ENCODE measurements at places on chromosomes 12 and 14.
A peak's percentile ranks its signal among the peaks of the same experiment; 100 is the strongest.

- no peak overlapping the region for H3K4me3 ChIP-seq
- no peak overlapping the region for H3K27ac ChIP-seq
- no peaks in the 10 kb centered on the region for H3K4me1 ChIP-seq
These were observed 37.8 kb upstream of the PLBD1 start for GRCh38 chr12:14605401-14605989.

DNA sequence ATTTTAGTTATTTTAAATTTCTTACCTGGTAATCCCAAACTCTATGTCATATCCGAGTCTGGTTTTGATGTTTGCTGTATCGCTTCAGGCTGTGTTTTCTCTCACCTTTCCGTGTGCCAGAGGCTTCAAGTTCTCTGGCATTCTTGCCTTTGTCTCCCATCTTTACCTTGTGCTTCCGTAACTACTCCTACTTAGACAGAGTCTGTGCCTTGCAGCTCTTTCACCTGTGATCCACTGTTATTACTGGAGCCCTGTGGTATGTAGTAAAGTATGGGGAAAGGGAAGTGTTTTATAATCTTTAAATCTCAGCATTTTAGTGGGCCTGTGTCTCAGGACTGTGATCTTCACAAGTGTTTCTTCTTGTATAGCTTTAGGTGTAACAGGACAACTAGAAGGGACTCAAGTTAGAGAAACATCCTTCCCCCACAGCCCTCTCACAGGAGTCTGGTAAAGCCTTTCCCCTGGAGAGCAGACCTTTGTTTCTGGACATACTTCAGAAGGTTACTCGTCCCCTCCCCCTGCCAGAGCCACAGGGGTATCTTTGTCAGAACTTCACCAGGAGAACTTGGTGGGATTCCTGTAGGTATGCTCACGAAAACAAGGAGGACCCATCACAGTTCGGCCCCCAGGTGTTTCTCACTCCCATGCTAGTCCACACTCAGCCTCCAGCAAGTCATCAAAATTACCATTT, 11.1 kb downstream of the IFNG start:
- H3K27me3 ChIP-seq, result no peaks in the 10 kb centered on the region
- H3K4me1 ChIP-seq, result no peaks in the 10 kb centered on the region
- no peak for DNase-seq
- H3K27ac ChIP-seq, result no peak overlapping the region
- H3K36me3 ChIP-seq, result no peaks in the 10 kb centered on the region
- no peak overlapping the region for H3K4me3 ChIP-seq

GRCh38 chr12:108584456-108585065, 13.3 kb downstream of the TMEM119 start:
- H3K4me1 ChIP-seq, result no peaks in the 10 kb centered on the region
- no peak overlapping the region for H3K4me3 ChIP-seq
- H3K27ac ChIP-seq, result no peak overlapping the region
- DNase-seq, result no peak

- peaks cover 21% of the 10 kb centered on the region for H3K4me1 ChIP-seq
- H3K27me3 ChIP-seq, result no peaks in the 10 kb centered on the region
- no peak for DNase-seq
- H3K36me3 ChIP-seq, result no peaks in the 10 kb centered on the region
- no peak overlapping the region for H3K27ac ChIP-seq
- H3K4me3 ChIP-seq, result no peak overlapping the region
These were observed 21.3 kb upstream of the POC1B start for GRCh38 chr12:89547101-89547500.

GRCh38 chr14:74333909-74334308, 14.4 kb upstream of the VRTN start:
- no peak overlapping the region for H3K27ac ChIP-seq
- H3K4me3 ChIP-seq, result no peak overlapping the region
- DNase-seq, result no peak
- H3K27me3 ChIP-seq, result no peaks in the 10 kb centered on the region
- H3K36me3 ChIP-seq, result no peaks in the 10 kb centered on the region
- H3K4me1 ChIP-seq, result no peaks in the 10 kb centered on the region

- no peaks in the 10 kb centered on the region for H3K4me1 ChIP-seq
- H3K27me3 ChIP-seq, result no peaks in the 10 kb centered on the region
- H3K36me3 ChIP-seq, result no peaks in the 10 kb centered on the region
- no peak for DNase-seq
These were observed 32.9 kb downstream of the NIN start for GRCh38 chr14:50798048-50798421.

GRCh38 chr14:103716899-103717411, 1.3 kb downstream of the ZFYVE21 start:
- H3K27ac ChIP-seq, result no peak overlapping the region
- no peaks in the 10 kb centered on the region for H3K27me3 ChIP-seq
- peak overlapping the region; percentile 97 for H3K4me3 ChIP-seq
- DNase-seq, result no peak
- peaks cover 31% of the 10 kb centered on the region for H3K4me1 ChIP-seq

GRCh38 chr14:100408350-100409002, 85.3 kb downstream of the SLC25A47 start:
- H3K4me3 ChIP-seq, result no peak overlapping the region
- H3K27me3 ChIP-seq, result no peaks in the 10 kb centered on the region
- H3K4me1 ChIP-seq, result peaks cover 12% of the 10 kb centered on the region
- no peak overlapping the region for H3K27ac ChIP-seq

DNA sequence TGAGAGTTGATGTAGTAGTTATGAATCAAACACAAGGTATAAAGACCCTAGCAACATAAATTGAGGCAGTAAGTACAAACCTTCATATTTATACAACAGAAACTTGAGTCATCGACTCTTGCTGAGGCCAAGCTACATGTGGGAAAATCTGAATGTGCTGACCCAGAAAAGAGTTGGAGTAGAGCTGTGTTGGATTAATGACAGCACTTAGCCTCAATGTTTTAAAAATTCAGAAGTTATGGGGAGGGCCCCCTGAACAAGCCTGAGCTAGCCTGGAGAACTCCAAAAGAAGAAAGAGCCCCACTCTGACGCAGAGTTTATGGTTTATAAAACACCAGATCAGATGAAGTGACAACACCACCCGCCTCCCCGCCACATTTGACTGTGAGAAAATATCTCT, 100.0 kb downstream of the DUSP6 start:
- no peak overlapping the region for H3K27ac ChIP-seq
- peaks cover 17% of the 10 kb centered on the region for H3K4me1 ChIP-seq
- H3K36me3 ChIP-seq, result no peaks in the 10 kb centered on the region

DNA sequence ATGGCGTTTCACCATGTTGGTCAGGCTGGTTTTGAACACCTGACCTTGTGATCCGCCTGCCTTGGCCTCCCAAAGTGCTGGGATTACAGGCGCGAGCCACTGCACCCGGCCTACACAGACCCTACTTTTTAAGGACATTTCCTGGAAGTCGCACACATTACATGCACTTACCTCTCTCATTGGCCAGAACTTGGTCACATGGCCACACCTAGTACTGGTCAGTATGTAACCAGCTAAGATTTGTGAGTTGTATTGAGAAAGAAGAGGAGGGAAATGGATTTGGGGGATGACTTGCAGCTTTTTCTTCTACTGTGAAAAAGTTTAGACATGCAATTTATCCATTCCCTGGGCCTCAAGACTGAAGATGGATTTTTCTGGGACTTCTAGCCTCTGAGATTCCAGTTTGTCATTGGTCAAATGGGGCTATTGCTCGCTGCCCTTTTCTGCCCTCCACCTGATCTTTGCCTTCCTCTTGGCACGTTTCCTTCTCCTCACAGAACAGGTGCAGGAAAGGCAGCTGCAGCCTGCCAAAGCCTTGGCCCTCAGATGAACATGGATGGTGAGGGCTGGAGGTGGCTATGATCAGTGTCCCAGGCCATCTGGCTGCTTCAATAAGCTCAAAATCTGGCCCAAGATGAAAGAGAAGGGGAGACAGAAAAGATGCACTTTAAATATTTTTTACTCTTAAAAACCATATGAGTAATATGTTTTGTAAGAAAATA, 7.1 kb upstream of the ZDHHC22 start:
- no peak for DNase-seq
- H3K27ac ChIP-seq, result no peak overlapping the region
- H3K4me3 ChIP-seq, result no peak overlapping the region

DNA sequence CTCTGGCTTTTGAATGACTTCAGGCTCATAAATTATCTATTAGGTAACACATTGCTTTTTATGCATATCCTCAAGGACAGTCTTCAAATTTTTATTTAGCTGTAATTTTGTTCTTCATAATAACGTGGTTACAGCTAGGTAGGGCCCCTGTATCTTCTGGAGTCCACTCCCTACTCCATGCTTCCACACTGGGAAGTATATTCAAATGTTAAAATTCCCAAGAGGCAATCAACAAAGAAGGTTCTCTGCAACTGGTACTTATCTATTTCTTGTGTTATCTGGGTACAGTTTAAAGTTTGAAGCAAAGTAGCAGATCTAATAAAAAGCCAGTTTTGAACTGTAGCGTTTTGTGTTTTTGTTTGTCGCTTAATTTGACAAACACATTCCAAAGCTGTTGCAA, 20.1 kb upstream of the BAZ1A start:
- no peaks in the 10 kb centered on the region for H3K27me3 ChIP-seq
- DNase-seq, result no peak
- no peak overlapping the region for H3K4me3 ChIP-seq
- no peaks in the 10 kb centered on the region for H3K36me3 ChIP-seq
- no peak overlapping the region for H3K27ac ChIP-seq

DNA sequence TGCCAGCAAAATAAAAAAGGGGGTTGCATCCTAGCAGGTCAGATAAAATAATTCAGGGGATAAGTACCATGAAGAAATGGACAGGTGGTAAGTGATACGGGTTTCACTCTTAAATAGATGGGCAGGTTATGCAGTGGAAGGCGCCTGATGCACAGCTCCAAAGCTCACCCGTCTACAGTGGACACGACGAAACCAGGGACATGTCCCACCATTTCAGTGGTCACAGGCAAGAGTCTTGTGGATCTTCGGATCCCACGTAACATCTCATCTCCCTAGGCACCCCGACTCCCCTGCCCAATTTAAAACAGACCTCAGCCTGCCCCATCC, 60.5 kb downstream of the DDX51 start:
- peaks cover 14% of the 10 kb centered on the region for H3K4me1 ChIP-seq
- peaks cover 12% of the 10 kb centered on the region for H3K36me3 ChIP-seq
- DNase-seq, result no peak
- peak overlapping the region; percentile 70 for H3K4me3 ChIP-seq

DNA sequence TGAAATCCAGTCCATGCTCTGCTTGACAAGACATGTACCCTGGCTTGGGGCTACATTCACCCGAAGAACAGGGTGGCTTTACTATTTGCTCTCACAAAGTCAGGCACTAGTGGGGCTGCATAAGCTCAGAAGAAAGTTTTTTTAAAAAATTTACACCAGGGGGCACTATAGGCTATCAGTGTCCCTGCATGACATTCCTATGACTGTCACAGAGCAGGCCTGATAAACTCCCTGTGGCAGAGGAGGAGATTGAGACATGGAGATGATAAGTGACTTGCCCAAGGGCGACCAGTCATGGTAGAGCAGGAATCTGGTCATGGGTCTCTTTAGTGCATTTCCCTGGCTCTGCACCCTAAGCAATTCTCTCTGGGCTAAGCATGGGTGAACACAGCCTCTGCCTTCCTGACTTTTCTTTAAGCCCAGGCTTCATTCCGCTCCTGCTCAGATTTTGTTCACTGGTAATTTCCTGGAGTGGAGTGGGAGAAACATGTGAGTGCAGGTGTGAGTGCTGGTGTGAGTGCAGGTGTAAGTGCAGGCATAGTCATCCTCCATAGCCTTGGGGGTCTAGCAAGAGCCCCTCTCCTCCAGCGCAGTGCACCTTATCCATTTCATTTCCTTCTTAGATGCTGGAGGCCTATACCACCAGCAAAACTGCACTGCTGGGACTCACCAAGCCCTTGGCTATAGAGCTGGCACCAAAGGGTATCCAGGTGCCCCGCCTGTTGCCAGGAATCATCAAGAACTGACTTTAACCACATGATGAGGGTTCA, 91.6 kb downstream of the DHRS2 start:
- H3K27ac ChIP-seq, result no peak overlapping the region
- H3K4me1 ChIP-seq, result no peaks in the 10 kb centered on the region
- no peak for DNase-seq
- H3K27me3 ChIP-seq, result no peaks in the 10 kb centered on the region
- no peaks in the 10 kb centered on the region for H3K36me3 ChIP-seq
- H3K4me3 ChIP-seq, result no peak overlapping the region

GRCh38 chr12:117409286-117409685, 47.9 kb upstream of the NOS1 start:
- H3K4me1 ChIP-seq, result peaks cover 13% of the 10 kb centered on the region
- no peak for DNase-seq
- no peaks in the 10 kb centered on the region for H3K27me3 ChIP-seq
- H3K36me3 ChIP-seq, result no peaks in the 10 kb centered on the region
- no peak overlapping the region for H3K27ac ChIP-seq
